ENCODE measurements at places on chromosomes 6 and 20.

GRCh38 chr6:168524571-168525001 is 83.6 kb downstream of the SMOC2 start:
- DNase-seq = no peak

DNA sequence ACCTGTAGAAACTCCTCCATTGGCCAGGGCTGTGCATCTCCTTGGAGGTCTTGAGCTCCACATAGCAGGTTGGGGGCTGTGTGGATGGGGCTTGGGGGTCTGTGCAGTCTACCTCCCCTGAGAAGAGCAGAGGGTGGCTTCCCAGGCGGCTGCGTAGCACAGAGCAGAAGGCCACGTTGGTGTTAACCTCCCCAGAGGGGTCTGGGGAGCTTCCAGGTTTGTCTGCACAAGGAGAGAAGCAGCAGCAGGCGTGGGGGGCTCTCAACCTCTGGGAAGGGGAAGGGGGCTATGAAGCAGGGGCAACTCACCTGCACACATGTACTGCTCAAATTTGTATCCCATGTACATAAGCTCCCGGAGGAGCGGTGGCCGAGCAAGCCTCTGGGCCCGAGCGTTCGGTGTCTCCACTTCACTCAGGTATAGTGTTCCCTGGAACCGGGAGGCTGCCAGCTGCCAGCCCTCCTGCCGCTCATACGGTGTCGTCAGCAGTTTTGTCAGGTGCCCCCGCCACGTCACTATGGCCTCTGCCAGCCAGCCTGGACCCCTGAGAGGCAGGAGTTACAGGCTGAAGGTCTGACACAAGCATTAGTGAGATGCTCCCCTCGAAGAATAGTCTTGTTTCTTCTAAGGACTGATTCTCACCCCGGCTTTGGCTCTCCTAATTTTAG is 1.2 kb downstream of the DXO start:
- no peak for DNase-seq

DNA sequence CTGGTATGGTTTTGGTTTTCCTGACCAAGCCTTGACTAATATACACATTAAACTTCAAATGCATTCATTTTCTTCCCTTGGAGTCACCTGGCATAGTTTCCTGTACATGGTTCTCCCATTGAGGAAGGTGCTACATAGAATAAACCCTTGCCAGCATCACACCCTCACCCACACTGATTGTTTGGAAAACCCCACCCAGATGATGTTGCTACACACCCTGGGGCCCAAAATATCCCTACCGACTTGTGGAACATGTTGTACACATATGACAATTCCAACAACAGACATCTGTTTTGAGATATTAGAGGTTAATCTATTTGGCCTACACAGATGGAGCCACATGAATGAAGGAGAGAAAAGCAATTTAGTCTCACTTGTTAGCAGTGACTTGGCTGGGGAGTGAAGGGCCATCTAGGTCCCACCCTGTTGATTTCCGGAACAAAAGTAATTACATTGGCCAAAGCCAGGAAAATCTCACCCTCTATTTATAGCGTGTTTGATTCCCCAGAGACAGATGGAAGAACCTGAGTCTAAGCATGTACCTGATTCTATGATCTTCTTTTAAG is 606.0 kb upstream of the BTBD3 start:
- DNase-seq = no peak

- no peak for DNase-seq
Observed at GRCh38 chr20:13131688-13132087, 89.4 kb upstream of the ISM1 start.

Measured in dorsolateral prefrontal cortex (tissue), 122 donors.